SK-N-SH treated with all-trans-retinoic acid at 6 μM for 48 hours (cell line): ENCODE measurements at places on chromosomes 3 and 15.

DNA sequence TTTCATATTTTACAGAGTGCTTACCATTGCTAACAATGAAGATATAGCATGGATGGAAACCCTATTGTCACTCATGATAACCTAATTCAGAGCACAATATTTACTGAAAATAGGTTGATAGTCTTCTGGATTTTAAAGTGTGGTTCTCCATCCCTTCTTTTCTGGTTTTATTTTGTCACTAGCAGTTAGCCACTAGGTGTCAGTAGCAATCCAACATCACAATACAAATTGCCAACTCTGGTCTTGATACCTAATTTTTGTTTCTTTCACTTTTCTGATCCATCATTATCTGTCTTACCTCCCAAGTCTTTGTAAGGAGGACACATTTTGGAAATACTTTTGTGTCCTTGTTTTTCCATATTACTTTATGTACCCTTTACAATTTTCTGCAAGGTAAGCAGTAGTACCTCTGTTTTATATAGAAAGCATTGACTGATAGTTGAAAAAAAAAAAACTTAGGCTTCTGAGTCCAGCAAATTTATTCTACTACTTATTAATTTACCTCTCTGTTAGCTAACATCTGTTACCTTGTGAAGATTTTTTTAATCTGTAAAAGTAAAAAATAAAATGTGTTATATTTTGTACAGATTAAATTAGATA, 28.3 kb upstream of the CRYBG3 start:
- ATAC-seq, result peak; percentile 73

GRCh38 chr3:127102587-127102986, 90.3 kb upstream of the PRR23E start:
- no peak for ATAC-seq

- peak; percentile 58; the same call in 2 of the 3 replicates for ATAC-seq
These were observed 66.0 kb downstream of the STAC start for GRCh38 chr3:36446276-36446675.

- no peak for ATAC-seq
These were observed 803.3 kb downstream of the DIPK2A start for GRCh38 chr3:144774897-144775296.

DNA sequence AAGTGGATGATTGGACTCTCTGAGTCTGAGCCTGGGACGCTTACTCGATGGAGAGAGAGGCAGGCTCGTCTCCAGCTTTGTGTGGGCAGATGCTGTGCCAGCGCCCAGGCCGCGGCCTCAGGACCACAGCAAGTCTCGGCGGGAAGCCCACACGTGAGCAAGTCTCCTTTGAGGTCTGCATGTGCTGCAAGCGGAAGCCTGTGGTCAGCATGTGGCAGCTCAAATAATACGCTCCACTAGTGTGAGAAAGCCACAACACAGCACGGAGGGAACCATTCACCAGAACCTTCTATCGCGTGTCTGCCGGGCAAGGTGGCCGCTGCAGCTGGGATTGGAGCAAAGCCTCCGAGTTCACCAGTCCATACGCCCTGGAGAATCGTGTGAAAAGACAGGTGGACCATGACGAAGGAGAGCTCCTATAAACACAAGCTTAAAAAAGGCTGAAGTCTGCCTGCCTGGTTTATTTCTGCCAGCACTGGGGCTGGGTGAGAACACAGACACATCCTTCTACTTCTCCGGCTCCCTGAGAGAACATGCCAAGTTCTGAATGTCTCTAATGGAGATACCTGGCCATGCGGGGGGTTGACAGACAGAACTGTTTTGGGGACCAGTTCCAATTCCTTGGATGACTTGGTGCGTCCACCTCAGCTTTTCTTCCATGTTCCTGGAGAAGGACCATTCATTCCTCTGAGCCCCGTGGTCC, 82.0 kb upstream of the LRIG1 start:
- no peak for ATAC-seq

GRCh38 chr3:113216393-113216792, 5.0 kb downstream of the BOC start:
- ATAC-seq, result no peak

DNA sequence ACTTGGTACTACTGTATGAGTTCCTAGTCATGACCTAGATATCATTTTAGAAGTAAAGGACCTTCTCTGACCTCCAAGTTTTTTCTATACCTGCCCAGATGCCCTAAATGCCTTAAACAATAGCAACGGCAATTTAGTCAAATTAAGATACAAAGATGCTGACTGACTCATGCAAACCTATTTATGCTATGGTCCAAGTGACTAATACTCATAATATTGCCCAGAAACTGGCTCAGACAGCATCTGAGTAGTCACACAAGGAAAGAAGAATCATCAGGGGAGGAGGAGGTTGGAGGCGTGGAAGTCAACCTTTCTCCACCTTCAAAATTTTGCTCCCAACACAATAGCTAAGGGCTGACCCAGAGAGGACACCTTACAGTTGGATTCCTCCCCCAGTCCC, 6.8 kb downstream of the FYCO1 start:
- ATAC-seq, result peak; percentile 34; the same call in 1 of the 3 replicates

DNA sequence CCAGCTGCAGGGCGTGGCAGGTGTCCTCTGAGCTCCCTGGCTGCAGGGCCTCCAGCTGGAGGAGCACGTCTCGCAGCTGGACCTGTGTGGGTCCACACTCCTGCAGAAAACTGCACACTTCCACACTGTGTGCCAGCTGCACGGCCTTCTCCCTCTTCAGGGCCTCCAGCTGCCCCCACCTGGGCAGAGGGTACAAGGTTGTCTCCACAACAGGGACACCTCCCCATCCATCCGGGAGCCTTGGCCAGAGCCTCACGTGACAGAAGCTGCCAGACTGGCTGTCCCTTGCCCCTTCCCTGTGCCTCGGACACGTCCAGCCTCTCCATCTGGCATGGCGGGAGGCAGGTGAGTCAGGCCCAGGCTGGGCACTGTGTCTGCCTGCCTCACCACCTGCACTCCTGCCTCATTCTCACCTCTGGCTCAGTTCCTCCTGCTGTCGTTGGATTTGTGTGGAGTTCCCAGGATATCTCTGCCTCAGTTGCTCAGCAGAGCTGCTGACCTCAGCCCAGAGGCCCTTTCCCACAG, 14.5 kb downstream of the SPTBN5 start:
- ATAC-seq, result no peak
